Neuronal stem cell (in vitro differentiated cells): ENCODE measurements at places on chromosomes 13 and 19.

DNA sequence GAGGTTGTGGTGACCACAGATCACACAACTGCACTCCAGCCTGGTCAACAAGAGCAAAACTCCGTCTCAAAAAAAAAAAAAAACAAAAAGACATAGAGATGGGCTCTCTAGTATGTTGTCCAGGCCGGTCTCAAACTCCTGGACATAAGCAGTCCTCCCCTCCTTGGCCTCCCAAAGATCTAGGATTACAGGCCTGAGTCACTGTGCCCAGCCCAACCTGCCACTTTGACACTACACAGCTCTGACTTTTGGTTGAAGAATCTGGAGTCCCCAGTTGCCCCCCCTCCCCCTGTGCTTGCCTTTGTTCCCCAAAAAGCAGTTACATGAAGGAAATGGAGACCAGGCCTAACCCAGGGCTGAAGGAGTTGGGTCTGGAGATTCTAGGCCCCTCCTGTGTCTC, 12.9 kb downstream of the CARM1 start:
- no peak for DNase-seq

DNA sequence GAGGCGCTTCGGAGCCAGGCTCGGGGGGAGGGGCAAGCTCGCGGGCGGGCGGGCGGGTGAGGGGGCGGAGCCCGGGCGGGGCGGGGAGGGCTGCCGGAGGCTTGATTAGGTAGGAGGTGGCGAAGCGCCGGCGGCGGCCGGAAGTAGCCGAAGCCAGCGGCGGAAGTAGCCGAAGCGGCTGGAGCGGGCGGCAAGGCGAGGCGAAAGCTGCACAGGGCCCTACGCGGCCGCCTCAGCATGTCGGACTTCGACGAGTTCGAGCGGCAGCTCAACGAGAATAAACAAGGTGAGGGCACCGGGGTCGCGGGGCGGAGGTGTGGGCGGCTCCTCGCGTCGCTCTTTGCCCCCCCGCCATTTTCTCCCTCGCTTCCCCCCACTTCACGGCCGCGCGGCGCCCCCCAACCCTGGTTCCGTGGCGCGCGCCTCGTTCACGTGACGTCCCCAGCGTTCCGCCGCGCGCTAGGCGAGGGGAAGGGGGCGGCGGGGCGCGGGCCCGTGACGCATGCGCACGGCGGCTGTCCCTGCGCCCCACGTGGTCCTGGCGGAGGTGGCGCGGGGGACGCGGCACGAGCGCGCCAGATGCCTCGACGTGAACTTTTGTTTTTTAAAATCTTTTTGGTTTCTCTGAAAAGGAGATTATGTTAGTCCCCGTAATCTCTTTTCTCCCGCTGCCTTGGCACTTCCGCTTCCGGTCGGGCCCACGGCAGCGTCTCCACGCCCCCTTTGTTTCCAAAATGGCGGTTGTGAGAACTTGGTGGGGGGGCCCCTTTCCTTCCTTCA, at the start of gene U2AF2:
Gene U2AF2 (plus strand): TSS at position 168 of the 780 bp plus-strand sequence. CDS start 70 bp downstream, at position 238.
- peak; percentile 94 for DNase-seq

- no peak for DNase-seq
Measured at GRCh38 chr19:32669310-32669709, 5.7 kb downstream of the ANKRD27 start.

- no peak for DNase-seq
Measured at GRCh38 chr19:22503524-22503923, 81.4 kb upstream of the ZNF98 start.

- DNase-seq: no peak
Measured at GRCh38 chr13:94382960-94383359, 96.5 kb downstream of the DCT start.

DNA sequence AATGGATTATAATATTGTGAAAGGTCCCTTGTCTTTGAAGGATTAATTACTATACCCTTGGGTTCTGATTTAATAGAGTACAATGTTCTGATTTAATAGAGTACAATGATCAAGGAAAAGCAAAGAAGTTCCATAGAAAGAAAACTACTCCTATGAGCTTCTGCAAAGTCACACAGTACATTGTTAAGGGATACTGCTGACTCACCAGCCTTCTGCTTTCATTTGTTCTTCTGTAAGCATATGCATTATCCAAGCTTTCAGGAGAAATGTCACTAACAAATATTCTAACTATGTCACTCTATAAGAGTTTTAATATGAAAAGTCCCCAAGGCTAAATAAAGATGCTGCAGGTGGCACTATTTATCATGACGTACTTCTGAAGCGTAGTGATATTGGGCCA, 396.7 kb downstream of the RFC3 start:
- no peak for DNase-seq

DNA sequence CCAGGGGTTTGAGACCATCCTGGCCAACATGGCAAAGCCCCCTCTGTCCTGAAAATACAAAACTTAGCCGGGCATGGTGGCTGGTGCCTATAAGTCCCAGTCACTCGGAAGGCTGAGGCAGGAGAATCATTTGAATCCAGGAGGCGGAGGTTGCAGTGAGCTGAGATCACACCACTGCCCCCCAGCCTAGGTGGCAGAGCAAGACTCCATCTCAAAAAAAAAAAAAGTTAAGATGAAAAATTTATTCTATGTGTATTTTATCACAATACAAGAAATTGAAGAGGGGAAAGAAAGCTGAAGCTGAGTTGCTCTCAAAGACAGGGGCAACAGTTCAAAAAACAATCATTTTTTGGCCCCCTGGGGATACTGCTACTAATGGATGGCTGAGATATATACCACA, 31.1 kb downstream of the INSR start:
- DNase-seq: no peak

DNA sequence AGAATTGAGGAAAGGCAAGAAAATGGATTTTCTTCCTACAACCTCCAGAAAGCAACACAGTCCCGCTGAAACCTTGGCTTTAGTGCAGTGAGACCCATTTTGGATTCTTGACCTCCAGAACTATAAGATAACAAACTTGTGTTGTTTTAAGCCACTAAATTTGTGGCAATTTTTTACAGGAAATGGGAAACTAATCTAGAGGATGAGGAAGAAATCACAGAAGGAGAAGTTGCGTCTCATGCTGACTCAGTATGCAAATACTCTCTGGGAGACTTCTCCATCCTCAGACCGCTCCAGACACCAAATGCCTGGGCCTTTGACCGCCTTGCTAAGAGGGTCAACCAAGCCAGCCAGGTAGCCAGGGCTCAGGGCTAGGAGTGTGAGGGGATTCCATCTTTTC, 13.1 kb upstream of the CEACAM16 start:
- no peak for DNase-seq

DNA sequence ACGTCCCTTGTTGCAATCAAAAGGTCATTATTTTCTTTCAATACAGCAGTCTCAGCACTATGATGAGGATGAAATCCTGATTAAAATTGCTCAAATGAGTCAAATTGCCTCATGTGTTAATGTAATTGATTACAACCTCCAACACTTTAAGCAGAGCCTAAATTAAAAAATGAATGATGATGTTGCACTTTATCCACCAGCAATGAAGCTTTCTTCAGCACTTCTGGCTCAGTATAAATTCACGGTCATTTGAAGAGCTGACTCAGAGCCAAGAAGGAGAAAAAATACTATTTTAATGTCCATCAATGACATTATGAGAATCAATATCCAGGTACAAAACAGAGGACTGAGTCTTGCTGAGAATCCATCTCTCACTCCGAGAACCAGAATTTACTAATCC, 792.6 kb upstream of the ATXN8OS start:
- no peak for DNase-seq

DNA sequence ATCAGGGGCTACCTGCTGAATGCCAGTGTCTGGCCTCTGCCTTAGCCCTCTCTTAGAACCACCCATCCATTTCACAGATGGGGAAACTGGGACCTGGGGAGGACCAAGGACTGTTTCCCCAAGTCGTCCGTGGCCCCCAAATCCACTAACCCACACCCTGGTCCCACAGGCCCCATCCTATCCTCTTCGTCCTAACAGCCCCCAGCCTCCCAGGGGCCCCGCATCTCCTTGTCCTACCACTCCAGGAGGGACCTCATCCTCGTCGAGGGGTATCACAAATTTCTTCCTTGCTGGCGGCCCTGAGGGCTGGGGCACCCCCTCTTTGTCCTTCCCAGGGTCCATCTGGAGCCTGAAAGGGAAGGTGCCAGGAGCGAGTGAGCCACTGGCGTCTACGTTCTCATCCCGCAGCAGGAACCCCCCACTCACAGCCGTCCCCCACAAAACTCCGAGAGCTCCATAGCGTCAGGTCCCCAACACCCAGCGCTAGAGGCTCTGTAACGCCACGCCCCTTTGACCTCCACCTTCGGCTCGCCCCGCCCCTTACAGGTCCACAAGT, 606 bp downstream of the ERCC1 start:
- no peak for DNase-seq

- peak; percentile 27 for DNase-seq
Measured at GRCh38 chr13:37995092-37995491, 125.5 kb upstream of the TRPC4 start.

DNA sequence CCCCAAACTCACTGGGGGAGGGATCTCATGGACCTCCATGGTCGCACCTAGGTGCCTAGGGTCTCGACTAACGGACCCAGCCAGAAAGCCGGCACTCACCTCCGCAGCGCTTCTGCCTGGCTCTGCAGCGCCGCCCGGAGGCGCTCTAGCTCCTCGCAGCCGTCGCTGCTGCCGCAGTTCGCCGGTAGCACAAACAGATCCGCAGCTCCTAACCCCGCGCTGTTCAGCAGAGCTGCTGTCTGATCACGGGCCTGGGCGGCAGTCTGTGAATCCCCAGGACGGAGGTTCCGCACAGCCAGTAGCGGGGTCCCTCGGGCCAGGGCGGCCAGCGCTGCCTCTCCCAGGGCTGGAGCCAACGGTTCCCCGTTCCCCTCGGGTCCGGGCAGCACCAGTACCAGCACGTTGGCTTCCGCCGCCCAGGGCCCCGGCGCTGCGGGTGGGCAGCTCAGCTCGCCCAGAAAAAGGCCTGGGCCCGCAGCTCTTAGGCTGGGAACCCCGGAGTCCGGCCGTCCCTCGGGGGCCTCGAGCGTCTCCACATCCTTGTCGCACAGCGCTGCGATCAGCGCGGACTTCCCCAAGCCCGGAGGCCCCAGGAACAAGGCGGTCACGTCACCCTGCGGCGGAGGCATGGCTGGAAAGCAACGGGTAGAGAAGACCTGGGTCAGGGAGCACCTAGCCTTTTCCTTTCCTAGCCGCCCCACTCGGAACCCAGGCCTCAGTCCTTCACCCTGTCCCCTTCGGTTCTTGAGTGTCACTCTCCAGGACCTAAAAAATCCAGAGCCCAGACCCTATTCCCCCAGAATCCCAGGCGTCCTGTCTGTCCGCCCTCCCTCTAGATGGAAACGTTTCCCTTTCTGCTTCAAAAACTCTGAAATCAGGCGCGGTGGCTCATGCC, 977 bp downstream of the IRGQ start:
- peak; percentile 53 for DNase-seq

GRCh38 chr13:63909726-63910375, 2494.2 kb upstream of the PCDH20 start:
- no peak for DNase-seq

GRCh38 chr13:42164557-42165125, 107.3 kb upstream of the AKAP11 start:
- no peak for DNase-seq

- DNase-seq: no peak
Measured at GRCh38 chr19:56139847-56140582, 1.1 kb upstream of the ZNF444 start.

GRCh38 chr13:96020931-96021330, 32.3 kb downstream of the UGGT2 start:
- no peak for DNase-seq

DNA sequence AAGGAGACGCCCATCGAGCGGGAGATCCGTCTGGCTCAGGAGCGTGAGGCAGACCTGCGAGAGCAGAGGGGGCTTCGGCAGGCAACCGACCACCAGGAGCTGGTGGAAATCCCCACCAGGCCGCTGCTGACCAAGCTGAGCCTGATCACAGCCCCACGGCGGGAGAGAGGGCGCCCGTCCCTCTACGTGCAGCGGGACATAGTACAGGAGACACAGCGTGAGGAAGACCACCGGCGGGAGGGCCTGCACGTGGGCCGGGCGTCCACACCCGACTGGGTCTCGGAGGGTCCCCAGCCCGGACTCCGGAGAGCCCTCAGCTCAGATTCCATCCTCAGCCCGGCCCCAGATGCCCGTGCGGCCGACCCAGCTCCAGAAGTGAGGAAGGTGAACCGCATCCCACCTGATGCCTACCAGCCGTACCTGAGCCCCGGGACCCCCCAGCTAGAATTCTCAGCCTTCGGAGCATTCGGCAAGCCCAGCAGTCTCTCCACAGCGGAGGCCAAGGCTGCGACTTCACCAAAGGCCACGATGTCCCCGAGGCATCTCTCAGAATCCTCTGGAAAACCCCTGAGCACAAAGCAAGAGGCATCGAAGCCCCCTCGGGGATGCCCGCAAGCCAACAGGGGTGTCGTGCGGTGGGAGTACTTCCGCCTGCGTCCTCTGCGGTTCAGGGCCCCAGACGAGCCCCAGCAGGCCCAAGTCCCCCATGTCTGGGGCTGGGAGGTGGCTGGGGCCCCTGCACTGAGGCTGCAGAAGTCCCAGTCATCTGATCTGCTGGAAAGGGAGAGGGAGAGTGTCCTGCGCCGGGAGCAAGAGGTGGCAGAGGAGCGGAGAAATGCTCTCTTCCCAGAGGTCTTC, 7.1 kb downstream of the MISP start:
- DNase-seq: no peak

DNA sequence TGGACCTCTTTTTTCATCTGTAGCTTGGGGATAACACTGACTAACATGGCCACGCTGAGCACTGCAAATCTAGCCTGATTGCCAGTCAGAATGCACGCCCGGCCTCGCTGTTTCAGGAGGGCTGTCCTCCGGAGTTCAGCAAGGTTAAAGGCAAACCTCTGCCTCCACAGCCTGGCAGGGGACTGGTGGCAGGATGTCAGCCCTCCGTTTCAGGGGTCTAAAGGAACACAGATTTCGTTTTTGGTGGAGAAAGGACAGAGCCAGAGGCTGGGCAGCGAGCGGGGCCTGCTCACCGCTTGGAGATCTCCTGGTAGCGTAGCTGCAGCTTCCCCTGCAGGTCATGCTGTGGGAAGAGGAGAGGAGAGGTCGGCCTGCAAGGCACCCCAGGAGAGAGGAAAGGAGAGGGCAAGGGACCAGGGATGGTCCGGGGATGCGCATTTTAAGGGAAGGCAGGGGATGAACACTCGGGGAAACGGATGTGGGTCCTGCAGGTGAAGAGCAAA, 560 bp downstream of the NDUFA7 start:
- DNase-seq: no peak

DNA sequence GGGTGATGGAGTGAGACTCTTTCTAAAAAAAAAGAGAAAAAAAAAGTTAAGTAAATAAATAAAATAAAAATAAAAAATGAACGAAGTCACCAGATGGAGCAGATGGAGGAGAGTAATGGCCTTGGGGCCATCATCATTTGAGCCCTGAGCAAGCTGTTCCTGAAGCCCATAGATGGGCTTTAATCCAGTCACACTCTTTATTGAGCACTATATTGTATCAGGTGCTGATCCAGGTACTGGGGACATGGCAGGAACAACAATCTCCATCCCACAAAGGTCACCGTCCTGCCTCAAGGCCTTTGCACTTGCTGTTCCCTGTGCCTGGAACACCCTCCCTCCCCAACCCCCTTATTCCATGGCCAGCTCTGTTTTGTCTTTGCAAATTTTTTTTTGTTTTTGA, 3.9 kb upstream of the ADAMTS10 start:
- no peak for DNase-seq

- peak; percentile 97 for DNase-seq
Measured at GRCh38 chr19:3968556-3969434, 2.1 kb downstream of the DAPK3 start.

- no peak for DNase-seq
Measured at GRCh38 chr13:99307247-99307646, at the start of gene GPR183. GPR183 (minus strand) TSS chr13:99307399; CDS start chr13:99296145, 11,254 bp downstream.

- no peak for DNase-seq
Measured at GRCh38 chr13:104832231-104832630, 1703.2 kb downstream of the EFNB2 start.

GRCh38 chr19:2051773-2052704, 995 bp upstream of the MKNK2 start:
- DNase-seq: no peak

- no peak for DNase-seq
Measured at GRCh38 chr13:53501387-53501786, 472.8 kb downstream of the OLFM4 start.
